ENCODE measurements at places on chromosomes 6 and 20.

DNA sequence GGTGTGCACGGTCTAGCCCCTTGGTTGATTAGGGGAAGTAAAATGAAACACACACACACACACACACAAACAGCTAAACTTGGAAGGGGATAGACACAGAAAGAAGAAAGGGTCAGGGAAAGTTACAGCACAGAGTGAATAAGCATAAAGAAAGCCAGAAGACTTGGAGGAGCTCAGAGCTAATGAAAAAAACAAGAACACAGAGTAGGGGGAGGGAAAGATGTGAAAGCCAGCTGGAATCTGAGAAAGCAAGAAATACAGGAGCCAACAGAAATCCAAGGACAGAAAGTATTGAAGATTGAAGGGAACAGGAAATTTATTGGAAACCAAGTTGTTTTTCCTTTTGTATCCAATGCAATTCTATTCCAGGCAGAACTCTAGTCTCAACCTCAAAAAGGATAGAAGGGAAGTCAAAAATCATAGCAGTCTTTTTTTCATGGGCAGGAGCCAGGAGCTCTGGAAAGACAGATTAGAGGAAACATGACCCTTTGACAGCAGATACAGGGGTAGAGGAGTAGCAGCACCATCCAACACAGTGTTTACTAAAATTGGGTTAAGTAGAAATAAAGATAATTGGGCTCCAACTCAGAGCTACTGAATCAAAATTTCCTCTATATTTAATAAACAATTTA is 10.1 kb downstream of the HMGCLL1 start:
- no peak for DNase-seq

DNA sequence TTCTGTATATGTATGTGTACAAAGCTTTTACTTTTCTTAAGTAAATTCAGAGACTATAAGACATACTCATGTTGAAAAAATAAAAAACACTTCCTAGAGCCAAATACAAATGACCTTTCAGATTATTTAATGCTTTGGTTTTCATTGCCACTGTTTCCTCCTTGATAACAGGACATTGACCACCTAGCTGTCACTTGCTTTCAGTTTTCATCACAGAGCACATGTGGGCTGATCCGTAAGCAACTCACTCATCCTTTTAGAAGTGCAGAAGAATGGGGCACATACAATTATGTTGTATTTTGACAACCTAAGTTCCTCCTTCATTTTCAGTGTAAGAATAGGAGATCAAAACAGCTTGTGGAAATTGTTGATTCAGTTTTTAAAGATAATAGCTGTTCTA is 6.2 kb downstream of the ZBTB2 start:
- peak; percentile 50 for DNase-seq

DNA sequence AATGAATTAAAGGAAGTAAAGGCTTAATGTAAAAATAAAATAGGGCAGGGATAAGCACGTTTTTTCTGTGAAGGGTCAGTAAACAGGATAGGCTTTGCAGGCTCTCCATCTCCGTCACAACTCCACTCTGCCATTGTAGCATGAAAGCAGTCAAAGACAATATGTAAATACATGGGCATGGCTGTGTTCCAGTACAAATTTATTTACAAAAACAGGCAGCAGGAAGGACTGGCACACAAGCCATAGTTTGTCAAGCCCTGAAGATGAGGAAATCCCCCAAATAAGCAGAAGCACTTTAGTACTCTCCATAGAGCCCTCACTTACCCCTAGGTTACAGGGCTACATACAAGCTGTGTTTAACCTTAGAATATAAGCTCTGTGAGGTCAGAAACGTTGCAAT is 8.9 kb upstream of the FBXO9 start:
- DNase-seq, result peak; percentile 37

DNA sequence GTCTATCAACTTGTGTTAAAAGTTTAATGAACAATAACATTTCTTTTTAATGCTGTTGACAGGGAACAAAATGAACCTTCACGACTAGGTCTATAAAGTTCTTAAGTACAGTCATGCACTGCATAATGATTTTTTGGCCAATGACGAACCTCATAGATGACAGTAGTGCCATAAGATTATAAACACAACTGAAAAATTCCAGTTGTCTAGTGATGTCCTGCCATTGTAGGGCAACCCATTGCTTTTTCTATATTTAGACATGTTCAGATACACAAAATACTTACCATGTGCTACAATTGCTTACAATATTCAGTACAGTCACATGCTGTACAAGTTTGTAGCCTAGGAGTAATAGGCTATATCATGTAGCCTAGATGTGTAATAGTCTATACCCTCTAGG is 93.6 kb downstream of the SYNE1 start:
- no peak for DNase-seq

GRCh38 chr20:36093804-36094145 is 60.8 kb upstream of the EPB41L1 start:
- peak; percentile 8 for DNase-seq

GRCh38 chr6:90264561-90264960 is 32.1 kb downstream of the BACH2 start:
- no peak for DNase-seq

- DNase-seq, result peak; percentile 70
Measured at GRCh38 chr20:46117704-46118467, at the start of gene CD40. Gene CD40, plus strand, starts transcription at chr20:46118314. Its CDS starts 30 bp downstream, at chr20:46118344.
